NCI-H2029 (cell line): ENCODE measurements at places on chromosomes 2 and 18.

GRCh38 chr2:953975-954686, 3.5 kb downstream of the SNTG2 start:
- DNase-seq: peak; percentile 29

GRCh38 chr2:71570511-71570910, 117.2 kb downstream of the DYSF start:
- no peak for DNase-seq

GRCh38 chr2:134248913-134249312, 5.0 kb upstream of the MGAT5 start:
- DNase-seq: no peak

GRCh38 chr2:241071677-241072111, 30.4 kb downstream of the MTERF4 start:
- DNase-seq: no peak

DNA sequence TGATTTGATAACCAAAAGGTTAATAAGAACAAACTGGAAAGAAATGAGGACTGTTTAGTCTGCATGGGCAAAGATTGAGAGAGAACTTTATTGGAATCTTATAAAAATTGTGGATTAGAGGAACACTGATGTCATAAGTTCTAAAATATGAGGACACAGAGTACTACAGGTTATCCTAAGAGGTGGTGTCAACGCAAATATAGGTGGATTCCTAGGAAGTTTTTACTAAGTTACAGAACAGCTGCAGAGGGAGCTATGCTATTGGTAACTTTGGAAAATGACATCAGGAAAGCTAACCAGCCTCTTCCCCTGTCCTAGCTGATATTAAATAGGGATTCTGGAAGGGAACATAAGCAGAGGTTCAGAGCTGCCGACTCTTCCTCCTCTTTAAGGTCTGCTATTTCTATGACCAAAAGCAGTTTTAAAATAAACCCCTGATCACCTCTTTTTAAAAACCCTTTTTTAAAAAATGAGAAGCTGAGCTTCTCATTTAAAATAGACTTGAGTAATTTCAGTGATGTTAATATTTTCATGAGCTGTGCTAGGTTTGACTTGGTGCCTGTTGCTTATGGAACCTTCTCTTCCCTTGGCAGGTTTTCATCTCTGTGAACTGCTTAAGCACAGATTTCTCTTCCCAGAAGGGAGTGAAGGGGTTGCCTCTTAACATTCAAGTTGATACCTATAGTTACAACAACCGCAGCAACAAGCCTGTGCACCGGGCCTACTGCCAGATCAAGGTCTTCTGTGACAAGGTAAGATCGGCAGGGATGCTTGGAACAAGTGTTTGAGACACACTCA, 34.2 kb downstream of the GRHL1 start:
- DNase-seq: no peak

GRCh38 chr2:229731363-229731762, 17.0 kb upstream of the DNER start:
- no peak for DNase-seq

GRCh38 chr2:27271631-27272340, 3.4 kb upstream of the DNAJC5G start:
- no peak for DNase-seq
